CD4-positive, alpha-beta memory T cell (primary cell): ENCODE measurements at places on chromosomes 6 and 20. TPM values are rescaled to one million over a fixed set of nuclear protein-coding genes. Genes with fewer than 3 reads are reported as not detected.
A peak's percentile ranks its signal among the peaks of the same experiment; 100 is the strongest.

GRCh38 chr6:11969092-11969491 lies 43.0 kb upstream of the HIVEP1 start:
- no peak overlapping the region for H3K27ac ChIP-seq
- H3K36me3 ChIP-seq: no peaks in the 10 kb centered on the region
- DNase-seq: no peak
- no peaks in the 10 kb centered on the region for H3K4me1 ChIP-seq

DNA sequence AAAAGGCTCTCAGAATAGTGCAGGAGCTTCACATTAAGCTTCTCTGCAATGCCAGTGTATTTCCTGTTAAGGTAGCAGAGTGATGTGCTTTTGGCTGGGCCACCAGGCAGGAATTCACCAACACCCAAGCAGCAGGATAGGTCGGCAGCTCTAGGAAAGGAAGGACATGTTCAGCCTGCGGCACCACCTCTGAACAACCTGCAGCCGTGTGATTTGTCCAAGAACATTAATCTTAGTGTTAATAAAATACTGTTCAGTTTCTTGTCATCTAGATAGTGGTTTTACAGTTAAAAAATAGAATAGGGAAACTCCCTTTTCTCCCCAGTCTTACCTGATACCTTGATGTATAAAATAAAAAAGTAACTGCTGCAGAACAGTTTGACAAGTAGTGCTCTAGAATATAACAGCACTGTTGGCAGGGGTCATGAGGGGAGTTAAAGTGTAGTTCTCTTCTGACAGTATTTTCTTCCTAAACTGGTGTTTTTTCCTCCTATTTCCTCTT lies 18.8 kb downstream of the ZNF292 start:
- H3K36me3 ChIP-seq: no peaks in the 10 kb centered on the region
- H3K27me3 ChIP-seq: no peaks in the 10 kb centered on the region
- peaks cover 78% of the 10 kb centered on the region for H3K4me1 ChIP-seq

DNA sequence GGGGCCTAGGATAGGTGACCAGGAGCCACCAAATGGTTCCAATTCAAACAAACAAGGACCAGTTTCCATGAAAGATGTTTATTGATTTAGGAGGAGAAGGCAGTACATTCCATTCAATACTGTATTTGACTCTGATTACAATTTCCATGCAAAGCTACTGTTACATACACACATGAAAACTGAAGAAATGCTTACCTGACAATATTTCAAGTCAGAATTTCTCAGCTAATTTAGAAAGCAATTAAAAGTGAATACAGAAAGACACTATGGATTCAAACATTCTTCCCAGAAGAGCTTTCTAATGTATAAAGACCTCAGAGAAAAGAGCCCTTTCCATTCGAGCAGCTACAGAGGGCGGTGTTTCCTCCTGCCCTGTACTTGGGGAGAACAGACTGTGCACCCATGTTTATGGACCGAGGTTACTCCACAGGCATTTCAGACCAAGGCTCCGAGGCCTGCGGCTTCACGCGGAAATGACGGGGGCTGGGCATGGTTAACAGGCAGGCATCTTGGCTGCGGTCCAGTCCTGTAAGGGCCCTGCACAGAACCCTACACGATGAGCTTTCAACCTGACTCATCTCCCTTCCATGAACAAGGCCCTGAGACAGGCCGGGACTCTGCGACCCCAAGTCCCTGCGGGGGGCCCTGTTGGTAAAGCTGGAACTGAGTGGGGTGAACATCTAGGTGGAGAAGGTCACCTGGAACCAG lies 25.7 kb upstream of the TCFL5 start:
- H3K36me3 ChIP-seq: peaks cover 57% of the 10 kb centered on the region
- peaks cover 23% of the 10 kb centered on the region for H3K4me1 ChIP-seq
- DNase-seq: peak; percentile 26
- no peak overlapping the region for H3K4me3 ChIP-seq
- no peaks in the 10 kb centered on the region for H3K27me3 ChIP-seq

GRCh38 chr6:169145991-169146501 lies 107.6 kb downstream of the THBS2 start:
- no peak overlapping the region for H3K4me3 ChIP-seq
- H3K27me3 ChIP-seq: no peaks in the 10 kb centered on the region
- no peaks in the 10 kb centered on the region for H3K36me3 ChIP-seq
- no peak for DNase-seq
- H3K27ac ChIP-seq: no peak overlapping the region

DNA sequence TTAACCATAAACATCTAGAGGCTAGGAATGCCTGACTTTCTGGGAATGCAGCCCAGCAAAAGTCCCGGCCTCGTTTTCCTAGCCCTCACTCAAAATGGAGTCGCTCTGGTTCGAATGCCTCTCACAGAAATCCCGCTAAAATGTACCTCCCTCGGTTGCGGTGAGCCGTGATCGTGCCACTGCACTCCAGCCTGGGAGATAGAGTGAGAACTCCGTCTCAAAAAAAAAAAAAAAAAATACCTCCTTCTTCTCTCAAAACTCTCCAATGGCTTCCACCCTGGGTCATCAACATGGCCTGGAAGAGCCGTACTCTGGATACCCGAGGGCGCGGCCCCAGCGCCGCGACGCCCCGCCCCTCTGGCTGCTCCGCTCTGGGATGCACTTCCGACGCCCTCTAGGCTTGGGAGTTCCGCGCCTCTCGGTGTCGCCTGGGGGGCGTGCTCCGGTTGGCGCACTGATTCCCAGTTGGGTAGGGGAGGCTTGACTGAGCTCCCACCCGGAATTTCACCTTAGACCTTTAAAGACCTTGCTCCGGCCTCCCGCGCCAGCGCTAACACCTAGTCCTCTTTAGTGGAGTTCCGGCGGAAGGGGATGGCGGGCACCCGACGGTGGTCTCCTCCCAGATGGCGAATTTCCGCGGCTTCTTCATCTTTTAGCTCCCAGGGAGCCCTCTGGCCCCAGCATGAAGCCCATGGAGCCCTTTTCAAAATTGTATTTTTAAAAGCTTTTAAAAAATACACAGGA lies 12.3 kb downstream of the HMGN4 start:
- DNase-seq: no peak
- peak overlapping the region; percentile 22 for H3K27ac ChIP-seq
- peak overlapping the region; percentile 48 for H3K4me3 ChIP-seq
- no peaks in the 10 kb centered on the region for H3K27me3 ChIP-seq
- peaks cover 31% of the 10 kb centered on the region for H3K4me1 ChIP-seq

- peaks cover 6% of the 10 kb centered on the region for H3K36me3 ChIP-seq
- no peak for DNase-seq
- H3K4me1 ChIP-seq: peaks cover 43% of the 10 kb centered on the region
- H3K4me3 ChIP-seq: no peak overlapping the region
- H3K27me3 ChIP-seq: no peaks in the 10 kb centered on the region
Measured at GRCh38 chr20:49163696-49164095, 24.4 kb downstream of the STAU1 start.

- DNase-seq: no peak
- no peaks in the 10 kb centered on the region for H3K4me1 ChIP-seq
- no peak overlapping the region for H3K4me3 ChIP-seq
- no peak overlapping the region for H3K27ac ChIP-seq
- no peaks in the 10 kb centered on the region for H3K27me3 ChIP-seq
Measured at GRCh38 chr20:33893314-33893713, 82.2 kb downstream of the CHMP4B start.

DNA sequence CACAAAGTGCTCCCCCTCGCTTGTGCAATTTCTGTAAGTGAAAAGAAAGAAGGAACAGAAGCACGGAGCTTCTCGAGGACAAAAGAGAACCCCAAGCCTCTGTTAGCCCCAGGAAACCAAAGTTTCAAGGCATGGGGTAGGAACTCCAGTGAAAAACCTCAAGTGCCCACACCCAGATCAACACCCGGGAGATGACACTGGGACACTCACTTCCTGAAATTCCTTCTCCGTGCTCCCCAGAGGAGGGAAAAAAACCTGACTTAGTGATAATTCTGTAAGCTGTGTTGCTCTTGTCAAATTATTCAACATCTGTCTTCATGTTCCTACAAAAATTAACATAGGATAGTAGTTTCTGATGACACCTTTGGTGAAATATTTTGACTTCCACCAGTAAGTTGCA lies 4.6 kb downstream of the MDGA1 start:
- H3K4me3 ChIP-seq: no peak overlapping the region
- H3K27ac ChIP-seq: no peak overlapping the region
- no peaks in the 10 kb centered on the region for H3K36me3 ChIP-seq
- H3K27me3 ChIP-seq: peaks cover 14% of the 10 kb centered on the region

- H3K27ac ChIP-seq: no peak overlapping the region
- no peaks in the 10 kb centered on the region for H3K27me3 ChIP-seq
- no peak for DNase-seq
Measured at GRCh38 chr6:38169221-38169976, 349.9 kb downstream of the ZFAND3 start.

DNA sequence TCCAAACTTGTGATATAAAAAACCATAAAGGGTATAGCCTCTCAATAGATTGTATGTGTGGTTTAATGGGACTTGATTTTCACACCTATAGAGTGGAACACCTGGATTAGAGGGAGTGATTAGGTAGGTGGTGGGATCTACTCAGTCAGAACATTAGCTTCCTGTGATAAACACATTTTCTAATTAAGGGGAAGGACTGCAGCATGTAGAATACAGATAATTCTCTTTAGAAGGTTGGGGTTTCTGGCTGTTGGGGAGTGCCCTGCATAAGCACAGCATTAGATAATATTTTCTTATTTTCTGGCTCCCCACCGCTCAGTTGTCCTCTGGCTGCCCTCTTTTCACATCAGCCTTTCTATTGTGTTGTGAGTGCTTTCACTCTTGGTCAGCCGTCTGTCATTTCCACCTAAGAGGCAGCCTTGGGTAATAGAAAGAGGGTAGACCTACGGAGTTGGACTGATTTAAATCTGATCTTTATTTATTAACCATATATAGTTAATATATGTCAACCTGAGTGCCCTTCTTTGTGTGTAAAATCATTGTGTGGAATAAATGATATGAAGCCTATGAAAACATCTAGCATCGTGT lies 8.0 kb downstream of the CSE1L start:
- no peak overlapping the region for H3K27ac ChIP-seq
- H3K4me3 ChIP-seq: no peak overlapping the region
- DNase-seq: no peak

GRCh38 chr20:18537651-18538050 lies 29.6 kb upstream of the SMIM26 start:
- no peak for DNase-seq
- H3K4me1 ChIP-seq: no peaks in the 10 kb centered on the region
- H3K27me3 ChIP-seq: no peaks in the 10 kb centered on the region
- peaks cover 21% of the 10 kb centered on the region for H3K36me3 ChIP-seq
- no peak overlapping the region for H3K4me3 ChIP-seq
- H3K27ac ChIP-seq: no peak overlapping the region

GRCh38 chr6:73308712-73309534 lies 45.2 kb downstream of the DPPA5 start:
- no peaks in the 10 kb centered on the region for H3K27me3 ChIP-seq
- H3K27ac ChIP-seq: peak overlapping the region; percentile 39
- peak overlapping the region; percentile 68 for H3K4me3 ChIP-seq
- peaks cover 12% of the 10 kb centered on the region for H3K4me1 ChIP-seq
- no peaks in the 10 kb centered on the region for H3K36me3 ChIP-seq

GRCh38 chr20:3390759-3391425 lies 16.6 kb downstream of the DNAAF9 start:
- no peaks in the 10 kb centered on the region for H3K4me1 ChIP-seq
- no peak overlapping the region for H3K4me3 ChIP-seq
- no peak for DNase-seq
- no peak overlapping the region for H3K27ac ChIP-seq

DNA sequence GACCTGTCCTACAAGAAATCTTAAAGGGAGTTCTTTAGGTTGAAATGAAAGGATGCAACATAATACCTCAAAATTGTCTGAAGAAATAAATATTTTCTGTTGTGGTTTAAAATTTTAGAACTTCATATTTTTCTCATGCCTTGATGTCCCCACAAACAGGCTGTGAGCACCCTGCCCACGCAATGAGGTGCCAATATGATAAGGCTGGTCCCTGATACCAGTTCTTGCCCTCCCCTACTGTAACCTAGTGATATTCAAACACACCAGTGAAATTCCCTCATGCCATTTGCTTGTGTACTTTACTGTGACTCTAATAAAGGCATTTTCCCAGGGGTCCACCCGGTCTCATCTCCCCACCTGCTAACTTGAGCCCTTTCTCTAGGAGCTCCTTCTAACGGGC lies 67.3 kb upstream of the SIRPG start:
- no peaks in the 10 kb centered on the region for H3K27me3 ChIP-seq
- H3K4me1 ChIP-seq: peaks cover 4% of the 10 kb centered on the region
- DNase-seq: no peak
- no peak overlapping the region for H3K27ac ChIP-seq
- H3K36me3 ChIP-seq: no peaks in the 10 kb centered on the region

GRCh38 chr6:44284121-44284520 lies 13.9 kb downstream of the TMEM151B start:
- H3K4me3 ChIP-seq: no peak overlapping the region
- no peaks in the 10 kb centered on the region for H3K36me3 ChIP-seq
- H3K27me3 ChIP-seq: peaks cover under 1% of the 10 kb centered on the region

DNA sequence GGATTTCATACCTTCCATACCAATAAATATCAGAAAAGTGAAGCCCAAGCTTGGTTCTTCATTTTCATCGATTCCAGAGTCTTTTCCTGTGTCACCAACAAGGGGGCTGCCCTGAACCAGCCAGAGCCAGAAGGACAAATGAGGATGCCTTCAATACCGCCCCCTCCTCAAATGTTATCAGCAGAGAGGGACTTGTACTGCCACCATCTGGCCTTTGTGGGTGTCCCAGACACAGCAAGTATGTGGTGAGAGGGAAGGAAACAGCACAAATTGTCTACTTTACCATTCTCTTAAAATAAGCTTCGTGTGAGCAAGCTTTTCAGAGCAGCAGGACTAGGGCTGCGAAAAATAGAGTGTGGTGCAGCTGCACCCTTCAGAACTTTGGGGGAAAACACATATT lies 165.3 kb downstream of the SOBP start:
- H3K27me3 ChIP-seq: no peaks in the 10 kb centered on the region
- no peak overlapping the region for H3K4me3 ChIP-seq
- peaks cover 16% of the 10 kb centered on the region for H3K4me1 ChIP-seq
- H3K36me3 ChIP-seq: no peaks in the 10 kb centered on the region
- H3K27ac ChIP-seq: no peak overlapping the region

DNA sequence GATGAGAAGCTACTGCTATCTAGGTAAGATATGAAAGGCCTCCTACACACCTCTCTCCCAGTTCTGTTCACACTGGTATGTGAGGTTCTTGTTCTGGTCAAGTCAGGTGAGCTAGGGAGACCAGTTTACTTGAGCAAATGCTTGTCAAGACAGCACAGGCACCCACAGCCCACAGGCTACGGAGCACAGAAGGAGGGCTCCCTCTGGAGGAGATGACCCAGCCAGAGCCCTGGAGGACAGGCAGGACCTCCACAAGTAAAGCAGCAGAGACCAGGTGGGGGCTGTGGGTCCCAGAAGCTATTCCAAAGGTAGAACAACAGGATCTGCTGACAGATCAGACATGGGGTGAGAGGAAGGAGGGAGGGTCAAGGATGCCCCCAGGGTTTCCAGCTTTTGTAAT lies 13.2 kb downstream of the MMP24OS start:
- no peak overlapping the region for H3K4me3 ChIP-seq
- no peaks in the 10 kb centered on the region for H3K27me3 ChIP-seq
- no peaks in the 10 kb centered on the region for H3K4me1 ChIP-seq
- no peak overlapping the region for H3K27ac ChIP-seq
- DNase-seq: no peak
- peaks cover 17% of the 10 kb centered on the region for H3K36me3 ChIP-seq

Gene RALGAPA2
- total RNA-seq: 33.6 TPM

Gene SSTR4
- total RNA-seq: not detected

Gene COL9A1
- not detected for total RNA-seq

Gene RAD21L1
- total RNA-seq: not detected

Gene CRIP3
- total RNA-seq: 1.9 TPM

Gene EPB41L2
- 18.4 TPM for total RNA-seq

Gene PTK6
- not detected for total RNA-seq

Gene PI3
- total RNA-seq: not detected

Gene SMIM26
- 64.2 TPM for total RNA-seq

Gene AAR2
- total RNA-seq: 21.7 TPM

Gene TP53INP2
- 0.86 TPM for total RNA-seq
